ENCODE measurements at places on chromosomes 2 and 18. TPM values are rescaled to one million over a fixed set of nuclear protein-coding genes. Genes with fewer than 3 reads are reported as not detected.

CFAP53 gene
- 0.75 TPM for total RNA-seq

ANKRD30BL gene
- total RNA-seq, result not detected

PFN4 gene
- 0.66 TPM for total RNA-seq

REG1B gene
- total RNA-seq, result not detected

PRKAG3 gene
- not detected for total RNA-seq

Data from B cell (primary cell).